Adipocyte (in vitro differentiated cells): ENCODE measurements at places on chromosomes 2 and 18.

- DNase-seq: no peak
These were observed 949 bp upstream of the MYL12B start for GRCh38 chr18:3260995-3261372.

- no peak for DNase-seq
These were observed 160.1 kb upstream of the MYCN start for GRCh38 chr2:15780234-15780633.

DNA sequence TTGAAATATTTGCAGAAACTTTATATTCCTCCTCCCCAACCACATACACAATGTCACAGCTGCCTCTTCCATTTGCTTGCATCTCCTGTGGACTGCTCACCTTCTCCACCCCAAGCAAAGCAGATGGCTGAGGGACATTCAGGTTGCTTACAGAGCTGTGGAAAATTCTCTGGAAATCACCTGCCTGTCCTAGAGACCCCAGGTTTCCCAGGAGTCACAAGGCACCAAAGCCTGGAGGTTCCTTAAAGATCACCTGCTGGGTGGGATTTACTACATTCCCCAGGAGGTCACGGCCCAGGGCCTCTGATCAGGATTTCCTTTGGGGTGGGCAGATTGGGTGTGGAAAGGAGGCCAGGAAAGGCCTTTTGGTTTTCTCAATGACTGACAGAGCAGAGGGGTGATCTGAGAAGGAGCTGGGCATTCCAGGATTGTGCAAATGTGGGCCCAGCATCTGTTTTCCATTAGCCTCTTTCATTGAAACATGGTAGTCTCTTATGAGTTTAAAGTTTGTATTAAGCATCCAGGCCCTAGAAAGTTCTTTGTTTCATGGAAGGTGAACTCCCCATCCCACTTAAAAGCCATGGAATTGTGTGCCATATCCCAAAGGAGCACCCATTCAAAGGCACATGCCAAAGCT, 410.7 kb upstream of the TNP1 start:
- peak; percentile 84 for DNase-seq

GRCh38 chr2:182883451-182883850, 17.0 kb upstream of the FRZB start:
- DNase-seq: peak; percentile 55

DNA sequence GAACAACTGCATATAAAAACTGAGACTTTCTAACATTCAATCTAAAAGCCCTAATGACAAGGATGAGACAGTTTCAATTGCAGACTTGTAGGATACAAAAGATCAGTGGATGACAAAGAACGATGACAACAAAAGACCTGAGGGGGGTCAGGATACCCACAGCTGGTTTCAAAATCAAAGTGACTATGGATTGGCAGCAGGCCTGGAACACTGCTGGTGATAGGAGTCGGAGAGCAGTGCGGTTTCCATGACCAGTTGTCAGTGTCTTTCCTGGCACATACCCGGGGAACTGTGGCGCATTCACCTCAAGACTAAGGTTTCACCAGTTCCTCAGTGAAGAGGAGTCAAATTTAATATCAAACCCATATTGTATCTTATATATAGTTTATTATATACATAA, 42.0 kb downstream of the EHD3 start:
- no peak for DNase-seq

DNA sequence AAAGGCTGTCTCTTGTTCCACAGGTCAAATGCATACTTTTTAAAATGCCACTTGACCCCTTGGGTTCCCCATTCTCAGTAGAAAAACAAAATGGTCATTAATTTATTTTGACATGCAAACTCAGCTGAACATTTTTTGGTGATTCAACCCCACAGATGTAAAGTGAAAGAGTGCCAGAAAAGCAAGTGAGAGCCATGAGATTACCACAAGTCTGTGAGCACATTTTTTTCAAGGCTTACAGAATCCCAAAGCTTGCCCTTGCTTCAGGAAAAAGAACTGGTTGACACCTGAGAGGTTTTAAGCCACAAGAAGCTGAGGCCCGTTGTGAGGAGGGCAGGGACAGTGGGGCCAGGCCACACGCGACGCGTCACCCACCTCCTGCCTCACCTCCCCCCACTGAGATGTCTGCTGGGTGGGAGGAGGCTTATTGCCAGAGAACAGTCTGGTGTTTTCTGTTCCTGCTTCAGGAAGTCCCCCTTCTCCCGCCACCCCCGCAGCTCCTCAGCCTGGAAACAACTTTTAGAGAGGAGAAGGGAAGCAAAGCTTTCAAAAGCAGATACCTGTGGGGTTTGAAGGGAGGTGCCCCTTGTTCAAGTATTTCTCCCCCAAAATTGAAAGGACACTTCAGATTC, 70.4 kb upstream of the CYP1B1 start:
- DNase-seq: peak; percentile 84

DNA sequence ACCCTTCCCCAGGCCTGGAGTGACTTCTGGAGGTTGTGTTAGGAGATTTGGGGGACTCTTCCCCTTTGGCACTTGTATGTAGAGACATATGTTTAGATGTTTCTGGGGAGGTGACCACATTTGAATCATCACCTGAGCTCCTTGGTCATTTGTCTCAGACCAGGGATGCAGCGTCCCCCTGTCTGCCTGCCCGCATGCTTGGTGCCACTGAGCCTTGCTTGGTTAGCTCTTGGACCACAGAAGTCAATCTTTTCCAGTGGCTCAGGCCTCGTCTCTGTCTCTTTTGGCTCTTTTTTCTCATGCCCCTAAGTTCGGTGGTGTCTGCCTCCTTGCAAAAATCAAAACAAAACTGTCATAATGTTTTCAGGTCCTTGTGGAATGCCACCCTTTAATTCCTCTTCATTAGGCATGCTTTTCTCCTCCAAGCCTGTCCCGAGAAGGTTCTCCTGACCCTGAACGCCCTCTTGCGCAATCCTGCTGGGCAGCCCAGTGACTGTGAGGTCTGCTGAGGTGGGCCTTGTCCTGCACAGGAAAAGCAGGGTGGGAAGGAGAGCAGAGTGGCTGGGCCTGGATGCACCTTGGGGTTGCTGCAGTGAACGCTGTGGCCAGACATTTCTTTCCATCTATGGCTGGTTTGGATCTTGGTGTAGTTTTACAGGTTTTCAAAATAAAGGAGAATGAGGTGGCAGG, 24.9 kb downstream of the GLI2 start:
- peak; percentile 60 for DNase-seq

DNA sequence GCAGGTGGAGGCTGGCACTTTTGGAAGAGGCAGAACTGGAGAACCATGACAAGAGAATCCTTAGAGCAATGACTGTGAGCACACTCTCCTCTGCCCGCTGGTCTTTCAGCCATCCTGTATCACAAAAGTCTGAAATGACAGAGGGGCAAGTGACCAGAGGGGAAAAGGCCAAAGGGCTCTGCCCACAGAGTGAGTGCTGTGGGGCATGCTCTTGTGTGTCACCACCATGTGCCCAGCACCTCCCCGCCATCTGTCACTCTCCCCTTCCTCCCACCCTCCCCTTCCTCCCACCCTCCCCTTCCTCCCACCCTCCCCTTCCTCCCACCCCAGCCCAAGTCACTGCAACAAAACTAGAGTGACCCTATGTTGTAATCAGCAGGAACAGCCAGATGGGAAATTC, 31.9 kb downstream of the DAW1 start:
- DNase-seq: no peak

DNA sequence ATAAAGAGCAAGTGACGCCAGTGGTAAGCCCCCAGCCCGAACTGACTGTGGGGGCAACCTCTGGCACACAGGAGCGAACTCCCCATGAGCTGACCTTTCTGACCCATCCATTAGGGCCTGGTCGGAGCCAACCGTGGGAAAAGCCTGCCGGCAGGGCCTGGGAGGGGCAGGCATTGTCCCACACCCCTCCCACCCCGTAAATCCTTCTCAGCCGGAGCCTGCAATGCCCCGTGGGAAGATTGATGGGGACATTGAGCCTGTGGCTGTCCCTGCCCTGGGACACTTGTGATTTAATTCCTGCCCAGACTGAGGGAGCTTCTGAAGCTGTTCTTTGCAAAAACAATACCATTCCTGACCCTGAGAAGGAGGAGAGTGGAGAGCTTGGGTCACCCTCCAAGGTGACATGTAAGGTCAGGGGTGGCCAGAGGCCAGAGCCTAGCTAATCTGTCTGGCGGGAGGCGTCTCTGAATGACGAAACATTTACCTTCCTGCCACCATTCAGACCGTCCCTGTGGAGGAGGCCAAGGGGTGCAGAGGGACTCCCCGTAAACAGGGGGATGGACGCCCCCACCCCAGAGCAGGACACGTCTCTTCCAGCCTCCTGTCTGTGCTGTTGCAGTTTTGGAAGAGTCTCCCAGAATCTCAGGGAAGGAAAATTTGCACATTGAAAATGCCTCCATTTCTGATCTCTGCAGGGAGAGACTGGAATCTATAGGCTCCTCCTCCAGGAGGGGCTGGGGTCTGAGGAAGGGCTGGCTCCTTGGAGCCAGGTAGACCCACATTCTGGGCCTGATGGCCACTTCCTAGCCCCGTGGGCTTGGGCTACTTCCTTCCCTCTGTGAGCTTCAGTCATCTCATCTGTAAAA, 51.2 kb upstream of the HS6ST1 start:
- DNase-seq: no peak

- peak; percentile 55 for DNase-seq
These were observed 70.2 kb upstream of the MEIS1 start for GRCh38 chr2:66364495-66365333.

- DNase-seq: peak; percentile 73
These were observed 997 bp downstream of the BOK start for GRCh38 chr2:241559323-241560161.

DNA sequence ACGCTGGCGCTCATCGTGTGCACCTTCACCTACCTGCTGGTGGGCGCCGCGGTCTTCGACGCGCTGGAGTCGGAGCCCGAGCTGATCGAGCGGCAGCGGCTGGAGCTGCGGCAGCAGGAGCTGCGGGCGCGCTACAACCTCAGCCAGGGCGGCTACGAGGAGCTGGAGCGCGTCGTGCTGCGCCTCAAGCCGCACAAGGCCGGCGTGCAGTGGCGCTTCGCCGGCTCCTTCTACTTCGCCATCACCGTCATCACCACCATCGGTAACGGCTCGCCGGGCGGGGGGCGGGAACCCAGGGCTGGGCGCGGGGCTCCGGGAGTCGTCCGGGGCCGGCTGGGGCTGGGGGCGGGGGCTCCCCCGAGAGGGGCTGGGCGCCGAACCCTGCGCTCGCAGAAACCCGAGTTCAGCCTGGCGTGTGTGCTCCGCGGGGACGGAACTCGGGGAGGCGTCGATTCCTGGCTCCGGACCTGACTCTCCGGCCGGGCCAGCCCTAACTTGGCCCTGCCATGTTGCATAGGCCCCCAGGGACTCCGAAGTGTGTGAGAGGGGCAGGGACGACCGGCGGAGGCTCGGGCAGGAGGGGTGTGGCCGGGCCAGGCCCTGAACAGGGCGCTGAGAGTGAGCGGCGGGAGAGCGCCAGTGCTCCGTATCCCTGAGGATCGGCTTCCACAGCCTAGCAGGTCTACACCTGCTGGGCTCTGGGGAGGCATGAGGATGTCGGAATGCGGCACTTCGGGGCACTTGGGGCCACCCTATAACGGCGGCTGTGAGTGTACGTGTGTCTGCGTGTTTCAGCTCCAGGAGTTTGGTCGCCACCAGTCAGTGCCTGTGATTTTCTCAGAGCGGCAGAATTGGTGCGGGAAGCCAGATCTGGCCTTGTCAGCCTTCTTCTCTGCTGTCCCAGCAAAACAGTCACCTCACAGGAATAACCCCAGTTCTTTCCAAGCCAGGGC, 651 bp downstream of the KCNK3 start:
- DNase-seq: peak; percentile 60

- no peak for DNase-seq
These were observed 43.1 kb downstream of the ACKR3 start for GRCh38 chr2:236612737-236613136.

DNA sequence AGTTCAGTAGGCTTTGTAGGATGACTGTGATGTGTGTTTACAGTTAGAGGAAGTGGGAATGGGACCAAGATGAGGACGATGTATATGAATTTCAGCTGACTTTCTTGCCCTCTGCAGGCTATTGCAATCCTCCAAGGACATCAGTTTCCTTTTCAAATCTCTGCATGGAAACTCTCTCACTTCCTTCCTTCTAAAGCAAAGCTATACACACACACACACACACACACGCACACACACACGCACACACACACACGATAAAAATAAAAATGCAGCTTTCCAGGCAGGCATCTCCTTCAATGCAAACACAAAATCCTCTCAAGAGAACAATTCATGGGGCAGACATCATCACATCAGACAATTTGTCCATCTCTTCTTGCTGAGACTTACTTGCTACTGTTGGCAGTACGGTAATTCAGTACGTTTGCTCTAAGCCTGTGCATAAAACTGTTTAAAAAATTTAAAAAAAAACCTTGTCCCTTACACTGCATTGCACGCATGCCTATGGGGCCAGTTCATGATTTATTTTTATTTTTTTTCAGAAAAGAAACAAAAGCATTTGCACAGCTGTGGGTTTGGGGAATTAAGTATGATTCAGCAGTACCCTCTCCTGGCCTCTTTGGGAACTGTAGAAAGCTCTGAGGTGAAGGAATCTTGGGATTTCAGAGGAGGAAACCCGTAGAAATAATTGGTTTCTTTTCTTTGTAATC, 27.1 kb upstream of the ICOS start:
- peak; percentile 90 for DNase-seq

GRCh38 chr2:96587843-96588242, 50.3 kb downstream of the KANSL3 start:
- no peak for DNase-seq

- no peak for DNase-seq
These were observed 110.5 kb upstream of the NCK2 start for GRCh38 chr2:105634198-105634597.

DNA sequence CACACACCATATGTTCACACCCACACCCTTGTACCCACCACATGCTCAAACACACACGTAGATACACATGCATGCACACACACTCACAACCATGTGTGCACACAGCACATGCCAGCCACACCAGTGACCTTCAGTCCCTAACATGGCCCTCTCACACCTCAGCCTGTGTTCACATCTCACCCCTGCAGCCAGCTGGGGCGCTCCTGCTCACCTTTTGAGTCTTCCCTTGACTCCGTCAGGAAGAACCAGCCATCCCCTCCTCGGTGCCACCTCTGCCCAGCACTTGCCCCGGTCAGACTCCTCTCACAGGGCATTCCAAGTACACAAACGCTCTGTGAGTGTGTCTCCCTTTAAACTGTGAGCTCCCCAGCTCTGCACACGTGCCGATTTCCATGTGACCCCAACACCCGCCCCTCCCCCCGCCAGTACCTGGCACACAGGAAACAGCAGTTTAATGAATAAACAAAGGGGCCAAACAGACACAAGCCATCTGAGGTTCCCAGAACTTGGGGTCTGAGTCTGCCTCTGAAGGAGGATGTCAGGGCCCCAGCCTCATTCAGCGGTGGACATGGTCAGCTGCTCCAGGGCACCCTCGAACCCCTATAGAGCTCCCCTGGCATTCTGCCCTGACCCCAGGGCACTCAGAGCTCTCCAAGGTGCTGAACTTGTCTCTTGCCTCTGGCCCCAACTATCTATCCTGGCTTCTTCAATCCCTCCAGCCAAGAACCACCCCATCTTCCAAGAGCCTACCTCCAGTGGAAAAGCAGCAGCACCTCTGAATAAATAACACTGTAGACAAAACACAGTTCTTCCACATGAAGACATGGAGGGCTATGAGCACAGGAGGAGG, 252.9 kb downstream of the ATAD2B start:
- DNase-seq: no peak

- no peak for DNase-seq
These were observed 749.5 kb downstream of the RNF144A start for GRCh38 chr2:7666596-7667259.

GRCh38 chr2:12883906-12884305, 167.2 kb downstream of the TRIB2 start:
- peak; percentile 13 for DNase-seq
